ENCODE measurements at places on chromosomes 5 and 9.
A peak's percentile ranks its signal among the peaks of the same experiment; 100 is the strongest.

GRCh38 chr5:19584131-19584530, 403.9 kb downstream of the CDH18 start:
- DNase-seq = no peak

GRCh38 chr5:61534481-61535267, 202.6 kb downstream of the ZSWIM6 start:
- DNase-seq = no peak

GRCh38 chr9:96758845-96759673, 18.8 kb downstream of the ZNF510 start:
- DNase-seq = no peak

GRCh38 chr5:120545951-120546350, 81.9 kb downstream of the PRR16 start:
- DNase-seq = no peak

DNA sequence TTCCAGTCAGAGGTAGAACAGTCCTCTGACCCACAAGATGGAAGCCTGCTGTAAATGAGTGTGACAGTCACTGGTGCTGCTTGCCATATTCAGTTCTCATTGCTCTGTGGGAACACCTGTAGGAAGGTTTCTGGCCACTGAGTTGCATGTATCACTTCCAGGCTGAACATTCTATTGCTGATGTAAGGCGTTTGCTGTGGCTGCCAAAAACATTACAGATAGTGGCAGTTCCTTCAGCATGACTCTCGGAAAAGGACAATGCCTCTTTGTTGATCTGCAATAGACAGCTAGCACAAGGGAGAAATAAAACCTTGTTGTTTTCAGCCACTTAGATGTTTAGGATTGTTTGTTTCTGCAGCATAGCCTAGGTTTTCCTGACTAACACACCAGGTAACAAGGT, 217.2 kb downstream of the AGTPBP1 start:
- DNase-seq = no peak

- DNase-seq = no peak
Measured at GRCh38 chr9:133633681-133634080, 2.5 kb upstream of the DBH start.

GRCh38 chr9:135215571-135216161, 128.2 kb downstream of the OLFM1 start:
- DNase-seq = peak; percentile 24

DNA sequence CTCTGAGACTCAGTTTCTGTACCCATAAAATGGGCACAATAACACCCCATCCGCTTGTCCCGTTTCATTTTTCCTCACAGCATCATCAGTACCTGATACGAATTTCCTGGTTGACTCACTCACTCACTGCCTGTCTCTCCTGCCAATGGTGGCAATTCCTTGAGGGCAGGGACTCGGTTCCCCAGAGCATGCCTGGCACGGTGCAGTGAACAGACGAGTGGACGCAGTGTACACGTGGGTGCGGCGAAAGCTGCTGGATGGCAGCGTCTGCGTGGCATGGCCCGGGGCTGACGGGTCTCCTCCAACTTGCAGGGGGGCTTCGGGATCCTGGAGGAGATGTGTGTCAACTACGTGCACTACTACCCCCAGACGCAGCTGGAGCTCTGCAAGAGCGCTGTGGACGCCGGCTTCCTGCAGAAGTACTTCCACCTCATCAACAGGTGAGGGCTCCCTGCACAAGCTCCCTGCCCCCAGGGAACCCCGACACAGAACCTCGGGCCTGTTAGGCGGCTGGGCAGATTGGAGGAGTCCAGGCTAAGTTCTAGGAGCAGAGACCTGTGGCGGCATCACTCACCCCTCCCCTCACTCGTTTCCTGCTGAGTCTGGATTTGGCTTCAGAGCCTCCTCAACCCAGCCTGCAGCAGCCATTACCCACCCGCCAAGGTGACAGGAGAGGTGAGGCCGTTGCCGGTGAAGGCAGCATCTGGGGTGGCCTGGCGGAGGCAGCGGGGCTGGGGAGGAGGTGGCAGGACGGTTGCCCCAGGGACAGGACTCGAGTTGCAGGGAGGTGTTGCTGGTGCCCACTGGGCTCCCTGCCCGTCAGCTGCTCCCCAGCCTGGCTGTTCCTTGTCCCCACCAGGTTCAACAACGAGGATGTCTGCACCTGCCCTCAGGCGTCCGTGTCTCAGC, 20.3 kb downstream of the DBH start:
- no peak for DNase-seq

DNA sequence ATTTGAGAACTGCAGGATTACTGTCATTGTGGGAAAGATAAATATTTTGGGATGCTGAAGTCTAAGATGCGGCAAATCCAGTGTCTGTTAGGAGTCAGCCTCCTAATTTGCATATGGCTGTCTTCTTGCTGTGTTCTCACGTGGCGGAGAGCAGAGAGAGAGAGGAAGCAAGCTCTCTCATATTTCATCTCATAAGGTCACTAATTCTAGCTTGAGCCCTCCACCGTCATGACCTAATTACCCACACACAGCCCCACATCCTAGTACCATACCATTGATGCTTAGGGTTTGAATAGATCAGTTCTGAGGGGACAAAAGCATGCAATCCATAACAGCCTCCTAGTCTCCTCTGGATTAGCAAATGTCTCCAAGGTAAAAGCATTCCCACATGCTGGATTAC, 124.5 kb downstream of the CDH12 start:
- no peak for DNase-seq

DNA sequence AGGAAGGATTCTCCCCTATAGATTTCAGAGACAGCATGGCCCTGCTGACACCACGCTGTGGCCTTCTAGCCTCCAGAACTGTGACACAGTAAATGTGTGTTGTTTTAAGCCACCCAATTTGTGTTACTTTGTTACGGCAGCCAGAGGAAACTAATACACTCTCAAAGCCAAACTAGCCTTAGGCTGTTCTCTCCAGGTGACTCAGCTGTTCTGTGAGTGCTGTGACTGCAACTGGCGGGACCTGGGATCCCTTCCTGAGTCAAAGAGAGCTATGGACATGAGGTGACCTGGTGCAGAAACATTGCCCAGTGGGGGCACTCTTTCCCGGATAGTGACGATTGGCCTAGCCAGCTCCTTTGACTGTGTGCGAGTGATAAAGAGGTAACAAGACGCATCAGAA, 14.0 kb upstream of the MLANA start:
- no peak for DNase-seq

All from mucosa of descending colon (tissue), 3 donors.